ENCODE measurements at places on chromosomes 12 and 14.
A peak's percentile ranks its signal among the peaks of the same experiment; 100 is the strongest.

- no peak for DNase-seq
These were observed 160.7 kb downstream of the MED13L start for GRCh38 chr12:116116650-116117424.

GRCh38 chr14:68591786-68592185 is 201.1 kb downstream of the ZFP36L1 start:
- no peak for DNase-seq

DNA sequence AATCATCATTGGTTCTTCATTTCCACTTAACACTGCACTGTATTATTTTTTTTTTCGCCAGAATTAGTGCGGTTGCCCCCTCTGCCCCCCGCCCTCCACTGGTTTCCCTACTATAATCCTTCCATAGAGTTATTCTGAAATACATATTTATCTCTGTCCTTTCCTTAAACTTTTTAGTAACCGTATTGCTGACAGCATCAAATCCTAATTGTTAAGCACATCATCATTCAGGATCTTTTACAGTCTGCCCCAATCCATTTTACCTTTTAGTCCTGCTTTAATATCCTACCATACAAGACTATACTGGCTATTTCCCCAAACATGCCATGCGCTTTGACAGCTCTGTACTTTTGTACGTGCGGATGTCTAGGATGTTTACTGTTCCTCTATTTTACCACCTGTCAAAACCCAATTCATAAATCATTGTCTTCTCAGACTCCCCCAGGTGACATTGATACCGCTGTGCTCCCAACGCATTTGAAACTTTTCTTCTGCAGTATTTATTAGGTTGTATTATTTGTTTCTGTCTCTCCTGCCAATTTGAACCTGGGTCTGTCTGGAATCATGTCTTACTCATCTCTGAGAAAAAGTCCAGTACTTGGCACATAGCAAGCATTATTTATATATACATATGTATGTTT is 1.0 kb downstream of the FGFR1OP2 start:
- DNase-seq = no peak

GRCh38 chr14:94485944-94486841 is 10.2 kb upstream of the SERPINA9 start:
- peak; percentile 54 for DNase-seq

GRCh38 chr12:15181017-15181683 is 40.1 kb downstream of the RERG start:
- no peak for DNase-seq

- DNase-seq = no peak
These were observed 390.2 kb downstream of the SOX5 start for GRCh38 chr12:23559268-23559753.

DNA sequence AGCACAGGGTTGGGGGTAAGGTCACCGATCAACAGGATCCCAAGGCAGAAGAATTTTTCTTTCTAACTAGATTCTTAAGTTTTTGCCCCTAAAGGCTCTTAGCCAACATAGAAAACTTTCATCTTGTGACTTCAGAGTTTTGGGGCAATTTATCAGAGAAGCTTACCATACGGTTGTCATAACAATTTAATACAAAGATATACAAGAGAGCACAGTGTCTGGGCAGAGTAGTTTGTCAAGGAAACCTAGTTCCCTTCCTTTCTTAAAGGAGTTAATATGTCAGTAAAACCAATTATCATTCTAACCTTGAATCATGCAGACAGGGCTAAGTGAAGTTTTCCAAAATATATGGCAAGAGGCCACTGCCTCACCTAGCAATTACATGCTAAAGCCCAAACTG is 18.4 kb downstream of the NR2C1 start:
- DNase-seq = no peak

DNA sequence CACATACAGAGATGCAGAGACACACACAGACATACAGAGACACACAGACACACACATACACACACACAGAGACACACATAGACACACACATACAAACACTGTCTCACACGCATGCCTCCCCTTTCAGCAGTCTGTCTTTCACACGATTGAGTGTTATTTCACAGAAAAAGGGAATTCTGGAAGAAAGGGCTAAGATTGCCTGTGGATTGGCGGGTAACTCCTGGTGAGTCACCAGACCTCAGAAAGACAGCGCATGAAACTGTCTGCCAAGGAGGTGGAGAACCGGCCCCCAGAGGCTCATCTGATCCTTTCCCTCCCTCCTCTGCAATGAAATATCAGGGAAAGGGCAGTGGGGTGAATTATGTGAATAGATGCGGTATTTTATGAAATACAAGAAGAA is 127.2 kb upstream of the GSC start:
- DNase-seq = no peak

- no peak for DNase-seq
These were observed 130.4 kb downstream of the PRIMA1 start for GRCh38 chr14:93657875-93658274.

DNA sequence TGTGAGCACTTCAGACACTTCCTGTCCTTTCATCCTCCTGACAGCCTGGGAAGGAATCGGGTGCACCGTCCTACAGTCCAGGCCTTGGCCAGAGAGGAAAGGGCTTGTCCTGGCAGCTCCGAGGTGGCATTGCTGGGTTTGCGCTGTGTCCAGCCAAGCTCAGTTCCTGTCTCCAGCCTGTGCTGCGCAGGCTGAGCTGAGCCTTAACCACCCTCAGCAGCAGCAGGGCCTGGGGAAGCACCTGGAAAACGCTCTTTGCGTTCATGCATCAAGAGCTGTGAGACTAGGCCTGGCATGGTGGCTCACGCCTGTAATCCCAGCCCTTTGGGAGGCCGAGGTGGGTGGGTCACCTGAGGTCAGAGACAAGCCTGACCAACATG is 33.7 kb upstream of the EML1 start:
- no peak for DNase-seq

GRCh38 chr14:74297986-74298385 is 4.7 kb downstream of the ABCD4 start:
- DNase-seq = no peak

- no peak for DNase-seq
These were observed 88.5 kb upstream of the SLC38A4 start for GRCh38 chr12:46914336-46914735.

- DNase-seq = no peak
These were observed 6.8 kb upstream of the PAX9 start for GRCh38 chr14:36654794-36655381.

- DNase-seq = no peak
These were observed 348.3 kb downstream of the ZFP36L1 start for GRCh38 chr14:68444449-68445168.

DNA sequence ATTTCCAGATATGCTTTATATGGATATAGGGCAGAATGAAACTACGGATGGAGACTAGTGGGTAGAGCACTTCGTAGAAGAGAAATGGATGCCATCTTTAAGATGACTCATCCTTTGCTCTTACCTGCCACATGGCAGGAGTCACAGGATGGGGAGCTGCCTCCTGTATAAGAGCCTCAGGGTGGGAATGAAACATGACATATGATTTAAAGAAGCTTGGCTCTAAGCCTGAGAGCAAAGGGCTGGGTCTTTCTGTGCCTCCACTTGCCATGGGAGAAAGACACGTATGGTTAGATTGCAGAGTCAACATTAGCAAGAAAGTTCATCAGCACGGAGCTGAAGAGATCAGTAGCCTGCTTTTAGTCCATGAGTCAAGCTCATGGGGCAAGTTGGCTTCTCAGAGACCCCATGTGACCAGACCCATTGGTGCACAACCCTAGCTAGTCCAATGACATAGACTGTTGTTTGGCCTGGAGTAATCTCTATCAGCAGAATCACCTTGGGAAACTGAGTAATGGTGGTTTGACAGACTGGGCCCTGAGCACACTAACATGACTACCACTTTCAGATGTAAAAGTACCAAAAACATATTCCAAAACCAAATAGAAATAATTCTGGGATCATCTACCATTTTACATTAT is 38.1 kb upstream of the IL22 start:
- no peak for DNase-seq

DNA sequence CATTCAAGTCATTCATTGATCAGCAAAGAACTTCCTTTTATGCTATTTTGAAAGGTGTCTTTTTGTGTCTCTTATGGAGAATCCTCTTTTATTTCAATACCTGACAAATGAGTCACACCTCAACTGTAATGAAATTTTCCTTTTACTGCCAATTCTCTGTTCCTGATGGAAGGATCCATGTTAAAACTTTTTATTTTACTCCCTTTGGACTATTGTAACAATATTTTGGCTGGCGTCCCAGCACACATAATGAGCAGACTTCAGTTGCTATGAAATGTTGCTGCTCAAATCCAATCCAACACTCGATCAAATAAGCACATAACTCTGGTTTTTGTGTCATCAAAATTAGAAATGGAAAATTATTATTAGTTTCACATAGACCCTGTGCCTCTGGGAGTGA is 21.9 kb upstream of the SLC15A5 start:
- DNase-seq = no peak

- no peak for DNase-seq
These were observed 9.7 kb upstream of the SGPP1 start for GRCh38 chr14:63737582-63738006.

GRCh38 chr12:14999695-15000365 is 27.0 kb downstream of the PDE6H start:
- DNase-seq = no peak

DNA sequence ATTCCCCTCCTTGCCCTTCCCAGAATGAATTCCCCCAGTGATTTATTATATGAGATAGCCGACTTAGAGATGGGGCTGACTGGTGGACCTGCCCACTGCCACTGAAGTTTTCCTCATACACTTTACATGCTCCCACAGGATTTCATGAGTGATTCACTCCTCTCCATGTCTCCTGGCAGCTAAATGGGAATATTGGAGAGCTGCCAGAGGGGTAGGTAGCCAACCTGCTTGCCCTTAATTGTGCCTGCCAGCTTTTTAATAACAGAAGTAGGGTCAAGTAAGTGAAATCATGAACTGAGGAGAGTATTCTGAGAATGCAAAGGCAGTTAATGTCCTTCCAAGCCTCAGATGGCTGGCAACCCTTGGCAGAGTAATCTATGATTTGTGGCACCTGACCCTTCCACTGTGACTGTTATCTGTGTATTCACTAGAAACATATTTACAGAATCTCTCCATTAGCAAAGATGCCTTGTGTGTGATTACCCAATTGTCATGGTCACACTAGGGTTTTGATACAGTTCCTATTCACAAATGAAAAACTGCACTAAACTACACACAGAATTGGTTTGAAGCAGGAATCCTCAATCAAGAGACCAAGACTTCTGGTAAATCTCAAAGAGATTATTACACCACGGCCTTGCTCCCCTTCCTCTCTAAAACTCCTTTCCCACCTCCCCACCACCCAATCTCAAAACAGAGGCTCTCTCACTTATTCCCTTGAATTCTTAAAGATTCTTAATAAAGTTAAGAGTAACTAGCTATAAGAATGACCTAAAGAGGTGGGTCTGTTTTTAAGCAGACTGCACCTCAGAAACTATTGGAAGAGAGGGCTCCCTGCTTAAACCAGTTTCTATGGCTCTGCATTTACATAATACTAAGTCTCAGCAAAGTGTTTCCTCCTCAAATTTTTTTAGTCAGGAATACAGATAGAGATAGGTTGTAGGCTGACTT is 17.2 kb downstream of the NKX2-1 start:
- no peak for DNase-seq

- no peak for DNase-seq
These were observed 10.8 kb downstream of the PLA2G1B start for GRCh38 chr12:120316798-120317223.

- DNase-seq = no peak
These were observed 97.4 kb downstream of the PLCZ1 start for GRCh38 chr12:18640321-18640955.

DNA sequence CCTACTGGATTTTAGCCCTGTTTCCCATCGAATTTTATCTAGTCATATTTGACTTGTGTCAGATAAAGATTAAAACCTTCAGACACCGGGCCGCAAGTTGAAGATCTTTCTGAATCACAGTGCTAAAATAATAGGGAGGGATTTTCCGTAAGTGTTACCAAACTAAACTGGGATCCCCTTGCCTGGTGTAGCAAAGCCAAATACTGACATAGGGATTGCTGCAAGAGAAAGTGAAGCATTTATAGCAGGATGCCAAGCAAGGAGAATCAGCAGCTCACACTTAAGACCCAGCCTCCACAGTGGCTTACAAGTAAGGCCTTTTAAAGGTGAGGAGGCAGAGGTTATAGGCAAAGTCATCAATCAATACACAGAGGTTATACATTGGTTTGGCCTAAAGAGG is 147.4 kb downstream of the AKAP6 start:
- no peak for DNase-seq

DNA sequence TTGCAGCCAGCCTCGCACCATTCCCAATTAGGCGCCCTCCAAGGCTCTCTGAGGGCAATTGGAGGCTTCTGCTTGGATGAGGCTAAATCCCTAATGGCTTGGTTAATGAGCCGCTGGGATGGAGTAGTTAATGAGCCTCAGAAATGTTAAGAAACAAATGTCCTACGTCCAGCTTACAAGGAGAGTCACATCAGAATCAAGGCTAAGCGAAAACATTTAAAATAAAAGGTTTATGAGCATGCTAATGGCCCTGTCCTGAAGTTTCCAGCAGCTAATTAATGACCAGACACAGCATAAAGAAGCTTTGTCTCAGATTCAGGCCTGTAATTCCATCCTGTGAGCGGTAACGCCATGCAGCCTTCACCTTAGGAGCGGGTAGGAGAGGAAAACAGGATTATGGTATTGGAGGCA is 200.7 kb upstream of the BCL2L14 start:
- no peak for DNase-seq

DNA sequence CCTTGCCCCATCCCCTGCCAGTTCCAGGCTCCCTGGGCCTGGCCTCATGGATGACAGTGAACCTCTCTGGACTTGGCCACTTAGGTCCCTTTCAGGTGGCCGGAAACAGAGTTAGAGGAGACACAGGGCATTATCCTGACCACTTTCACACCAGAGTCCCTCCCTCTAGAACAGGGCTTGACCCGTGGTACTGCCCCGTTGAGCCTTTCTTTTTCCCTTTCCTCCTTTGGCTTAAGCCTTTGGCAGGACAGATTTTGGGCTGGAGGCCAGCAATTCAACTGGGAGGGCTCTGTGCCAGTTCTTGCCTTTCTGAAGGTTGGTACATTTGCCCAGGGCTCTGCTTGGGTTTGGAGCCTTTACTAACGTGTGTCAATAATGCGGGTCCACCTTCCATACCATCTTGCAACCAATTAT is 22.8 kb downstream of the TPCN1 start:
- DNase-seq = no peak

DNA sequence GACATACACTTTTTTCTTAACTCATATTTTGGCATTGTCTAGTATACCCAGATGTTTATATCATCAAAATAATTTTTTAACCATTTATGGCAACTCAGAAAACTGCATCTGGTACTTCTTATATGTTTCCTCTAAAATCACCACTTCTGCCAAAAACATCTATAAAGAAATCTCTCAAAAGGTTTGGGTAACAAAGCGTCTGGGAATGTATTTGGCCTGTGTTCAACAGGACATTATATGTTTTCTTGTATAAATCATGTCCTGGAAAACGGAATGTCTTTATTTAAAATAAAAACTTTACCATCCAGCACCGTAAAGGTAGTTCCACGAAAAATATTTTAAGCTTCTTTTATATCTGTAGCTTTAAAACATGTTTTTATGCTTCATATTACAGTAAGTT is 36.1 kb upstream of the FBLN5 start:
- DNase-seq = no peak

GRCh38 chr12:125079648-125080645 is 14.7 kb downstream of the AACS start:
- DNase-seq = no peak

- no peak for DNase-seq
These were observed at the start of gene LTB4R2 for GRCh38 chr14:24309538-24310264. LTB4R2 (plus strand) TSS chr14:24310140; CDS start chr14:24310665, 525 bp downstream.
